ENCODE measurements at places on chromosomes 6 and 20. TPM values are rescaled to one million over a fixed set of nuclear protein-coding genes. Genes with fewer than 3 reads are reported as not detected.

- DNase-seq: no peak
Observed at GRCh38 chr6:84546427-84546914, 217.9 kb downstream of the TBX18 start.

DNA sequence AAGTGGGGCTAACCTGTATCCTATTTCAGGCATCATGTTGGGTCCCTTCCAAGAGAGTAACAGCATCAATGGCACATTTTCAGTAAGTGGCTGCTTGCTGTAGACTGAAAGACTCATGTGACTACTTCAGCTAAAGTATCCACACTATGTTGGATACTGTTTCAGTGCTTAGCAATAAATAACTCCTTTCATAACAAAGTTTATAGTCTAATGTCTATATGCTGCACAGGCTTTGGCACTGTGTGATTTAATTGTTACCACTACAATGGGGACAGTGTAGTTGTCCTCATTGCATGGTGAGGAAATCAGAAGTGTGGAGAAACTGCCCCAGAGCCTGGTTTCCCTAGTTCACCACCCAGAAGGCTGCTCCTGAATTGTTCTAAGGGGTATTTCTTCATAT lies 318.0 kb upstream of the PTCHD4 start:
- no peak for DNase-seq

PAK5 gene
- not detected for polyA plus RNA-seq

GNRH2 gene
- polyA plus RNA-seq: 0.34 TPM

SLC17A1 gene
- not detected for polyA plus RNA-seq
